ENCODE measurements at places on chromosomes 2 and 18. TPM values are rescaled to one million over a fixed set of nuclear protein-coding genes. Genes with fewer than 3 reads are reported as not detected.

DNA sequence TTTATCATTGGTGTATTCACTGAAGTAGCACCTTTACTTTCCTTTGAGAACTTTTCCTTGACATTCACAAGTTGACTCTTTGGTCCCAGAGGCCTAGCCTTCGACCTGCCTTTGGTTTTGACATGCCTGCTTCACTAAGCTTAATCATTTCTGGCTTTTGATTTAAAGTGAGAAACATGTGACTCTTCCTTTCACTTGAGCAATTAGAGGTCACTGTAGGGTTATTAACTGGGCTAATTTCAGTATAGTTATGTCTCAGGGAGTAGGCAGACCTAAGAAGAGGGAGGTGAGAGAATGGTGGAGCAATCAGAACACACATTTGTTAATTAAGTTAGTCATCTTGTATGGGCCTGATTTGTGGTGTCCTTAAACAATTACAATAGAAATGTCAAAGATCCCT lies 1040.7 kb upstream of the SLC39A10 start:
- no peak for DNase-seq

DNA sequence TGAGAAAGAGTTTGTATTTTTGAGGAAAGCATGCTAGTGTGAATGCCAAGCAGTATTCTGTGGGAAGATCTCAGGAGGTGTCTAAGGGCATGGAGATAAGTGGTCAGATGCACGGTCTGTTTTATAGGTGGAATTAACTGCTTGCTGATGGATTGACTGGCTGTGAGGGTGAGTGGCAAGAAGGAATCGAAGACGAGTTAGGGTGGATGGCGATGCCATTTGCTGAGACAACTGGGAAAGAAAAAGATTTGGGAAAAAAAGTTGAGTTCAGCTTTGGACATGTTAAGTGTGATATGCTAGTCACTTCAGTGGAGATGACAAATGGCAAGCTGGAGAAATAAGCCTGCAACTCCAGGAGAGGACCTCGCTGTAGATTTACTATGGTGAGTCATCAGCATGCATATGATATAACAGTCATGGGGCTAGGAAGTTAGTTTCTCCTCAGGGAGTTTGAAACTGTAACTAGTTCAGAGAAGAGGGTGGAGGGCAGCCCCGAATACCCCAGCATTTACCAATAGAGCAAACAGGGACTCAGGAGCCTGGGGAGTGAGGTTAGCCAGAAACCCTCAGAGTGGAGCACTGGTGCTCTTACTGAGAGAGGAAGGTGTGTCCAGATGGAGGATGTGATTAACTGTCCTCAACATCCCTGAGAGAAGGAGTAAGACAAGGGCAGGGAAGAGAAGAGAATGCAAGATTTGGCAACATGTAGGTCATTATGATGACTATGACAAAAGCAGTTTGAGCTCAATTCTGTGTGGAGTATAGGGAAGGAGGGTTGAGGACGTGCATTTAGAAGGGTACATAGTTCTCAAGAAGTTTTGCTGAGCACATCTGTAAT lies 2.0 kb upstream of the HK2 start:
- DNase-seq, result peak; percentile 67

DNA sequence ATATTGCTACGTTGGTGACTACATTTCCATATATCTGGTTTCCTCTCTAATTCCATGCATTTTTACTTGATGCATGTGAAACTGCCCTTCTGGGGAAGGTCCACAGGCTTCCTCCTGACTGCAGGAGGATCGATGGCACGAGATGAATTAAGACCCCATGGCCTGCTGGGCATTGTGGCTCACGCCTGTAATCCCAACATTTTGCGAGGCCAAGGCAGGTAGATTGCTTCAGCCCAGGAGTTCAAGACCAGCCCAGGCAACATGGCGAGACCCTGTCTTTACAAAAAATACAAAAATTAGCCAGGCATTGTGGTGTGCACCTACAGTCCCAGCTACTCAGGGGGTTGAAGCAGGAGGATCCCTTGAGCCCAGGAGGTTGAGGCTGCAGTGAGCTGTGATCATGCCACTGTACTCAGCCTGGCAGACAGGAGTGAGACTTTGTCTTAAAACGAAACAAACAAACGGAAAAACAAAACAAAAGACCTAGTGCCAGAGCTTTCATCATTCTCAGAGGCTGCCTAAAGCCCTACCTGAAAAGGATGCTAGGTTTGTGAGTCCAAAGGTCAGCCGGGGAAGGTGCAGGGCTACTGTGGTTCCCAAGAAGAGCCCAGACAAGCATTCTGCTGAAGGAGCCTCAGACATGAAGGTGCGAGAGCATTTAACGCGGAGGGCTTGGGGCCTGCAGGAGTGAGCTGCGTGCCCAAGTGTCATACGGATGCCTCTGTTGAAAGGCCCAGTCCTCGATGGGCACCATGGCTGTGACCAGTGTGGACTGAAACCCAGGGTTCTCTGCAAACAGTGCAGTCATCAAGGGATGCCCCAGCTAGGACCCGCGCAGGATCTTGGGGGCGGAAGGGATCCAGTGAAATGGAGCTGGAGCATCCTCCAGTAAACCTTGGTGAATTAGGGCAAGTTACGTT lies 21.6 kb downstream of the GPR55 start:
- no peak for DNase-seq

DNA sequence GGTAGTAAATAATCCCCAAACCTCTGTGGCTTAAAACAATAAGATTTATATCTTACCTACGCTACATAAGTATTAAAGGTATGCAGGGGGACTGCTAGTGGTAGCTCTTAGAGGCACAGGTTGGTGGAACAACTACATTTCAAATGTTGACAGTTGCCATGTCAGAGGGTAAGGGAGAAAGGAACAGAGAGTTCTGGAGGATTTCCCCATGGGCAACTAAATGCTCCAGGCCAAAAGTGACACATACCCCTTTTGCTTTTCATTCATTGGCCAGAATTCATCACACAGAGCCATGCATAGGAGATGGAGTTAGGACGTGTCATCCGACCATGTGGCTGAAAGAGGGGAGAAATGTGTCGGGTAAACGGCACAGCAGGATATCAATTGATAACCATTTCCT lies 133.2 kb downstream of the NAPG start:
- no peak for DNase-seq

GRCh38 chr2:162720559-162721271 lies 117.9 kb downstream of the KCNH7 start:
- DNase-seq, result no peak

DNA sequence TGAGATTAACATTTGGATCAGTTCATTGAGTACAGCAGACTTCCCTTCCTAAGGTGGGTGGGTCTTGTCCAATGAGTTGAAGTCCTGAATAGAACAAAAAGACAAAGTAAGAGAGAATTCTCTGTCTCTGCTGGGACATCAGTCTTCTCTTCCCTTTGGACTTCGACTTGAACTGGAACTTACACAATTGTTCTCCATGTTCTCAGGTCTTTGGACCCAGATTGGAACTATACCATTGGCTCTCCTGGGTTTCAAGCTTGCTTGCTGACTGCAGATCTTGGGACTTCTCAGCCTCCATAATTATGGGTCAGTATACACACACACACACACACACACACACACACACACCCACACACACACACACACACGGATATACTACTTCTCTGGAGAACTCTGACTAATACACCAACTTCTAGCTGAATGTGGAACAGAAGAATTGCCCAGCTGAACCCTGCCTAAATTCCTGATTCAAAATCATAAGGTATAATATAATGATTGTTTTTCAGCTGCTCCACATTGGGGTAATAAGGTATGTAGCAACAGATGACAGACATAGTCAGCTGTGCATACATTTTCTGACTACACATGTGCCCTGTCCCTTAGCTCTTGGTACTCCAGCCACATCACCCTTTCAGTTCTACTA lies 214.0 kb downstream of the TGIF1 start:
- peak; percentile 13 for DNase-seq

DNA sequence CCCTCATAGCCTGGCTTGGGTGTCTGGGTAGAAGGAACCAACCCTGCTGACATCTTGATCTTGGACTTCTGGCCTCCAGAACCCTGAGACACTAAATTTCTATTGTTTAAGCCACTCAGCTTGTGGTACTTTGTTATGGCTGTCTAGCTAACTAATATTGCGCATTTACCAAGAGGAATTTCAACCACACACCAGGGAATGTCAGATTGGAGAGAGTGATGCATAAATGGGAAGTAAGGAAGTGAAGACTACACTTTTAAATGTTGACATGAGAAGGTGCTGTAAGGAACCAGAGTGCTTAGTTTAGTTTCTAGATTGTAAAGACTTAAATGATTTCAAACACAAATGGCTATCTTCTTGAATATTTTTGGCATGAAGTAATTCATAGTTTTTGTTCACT lies 98.9 kb upstream of the ITGB6 start:
- no peak for DNase-seq

DNA sequence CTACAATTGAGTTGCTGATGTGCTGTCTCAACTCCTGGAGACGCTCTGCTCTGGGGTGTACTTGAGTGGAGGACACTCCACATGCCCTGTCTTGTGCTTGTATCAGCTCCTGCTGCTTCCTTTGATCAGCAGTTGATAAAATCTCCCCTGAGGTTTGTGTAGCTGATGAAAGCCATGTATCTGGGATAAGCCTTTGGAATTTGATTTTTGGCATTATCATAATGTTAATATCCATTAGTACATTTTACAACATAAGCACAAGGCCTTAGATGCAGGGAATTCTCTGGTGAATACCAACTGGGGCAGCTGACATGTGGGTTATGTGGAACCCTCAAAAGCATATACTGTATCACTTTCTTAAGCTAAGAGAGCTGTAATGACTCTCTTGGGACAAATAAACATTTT lies 222.7 kb upstream of the ITGA4 start:
- DNase-seq, result no peak

- peak; percentile 82 for DNase-seq
These were observed 47.2 kb downstream of the USP34 start for GRCh38 chr2:61423714-61424113.

DNA sequence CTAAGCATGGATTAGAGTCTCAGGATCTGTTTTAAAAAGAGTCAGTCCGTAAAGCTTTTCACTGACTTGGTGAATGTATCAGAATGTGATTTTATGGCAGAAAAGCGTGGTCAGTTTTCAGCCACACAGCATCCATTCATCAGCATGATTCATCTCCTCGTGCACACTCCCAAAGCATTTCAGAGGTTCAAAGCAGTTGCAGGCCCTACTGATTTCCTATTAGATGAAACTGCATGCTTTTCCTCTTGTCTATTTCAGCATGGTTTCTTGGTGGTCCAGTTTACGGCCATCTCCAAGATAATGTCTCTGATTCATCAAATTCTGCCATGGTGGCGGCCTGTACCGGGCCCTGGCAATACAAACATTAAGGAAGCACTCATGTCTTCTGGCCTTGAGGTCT lies 4.8 kb upstream of the PARD6G start:
- peak; percentile 40 for DNase-seq

GRCh38 chr2:29110916-29111535 lies 4.2 kb upstream of the CLIP4 start:
- peak; percentile 81 for DNase-seq

- peak; percentile 58 for DNase-seq
These were observed 375.0 kb downstream of the CTNNA2 start for GRCh38 chr2:79887747-79888374.

GRCh38 chr2:222993920-222994650 lies 57.9 kb upstream of the KCNE4 start:
- no peak for DNase-seq

GRCh38 chr2:174026122-174026845 lies 61.1 kb upstream of the SP3 start:
- no peak for DNase-seq

GRCh38 chr18:32577561-32577960 lies 106.9 kb upstream of the GAREM1 start:
- DNase-seq, result no peak

DNA sequence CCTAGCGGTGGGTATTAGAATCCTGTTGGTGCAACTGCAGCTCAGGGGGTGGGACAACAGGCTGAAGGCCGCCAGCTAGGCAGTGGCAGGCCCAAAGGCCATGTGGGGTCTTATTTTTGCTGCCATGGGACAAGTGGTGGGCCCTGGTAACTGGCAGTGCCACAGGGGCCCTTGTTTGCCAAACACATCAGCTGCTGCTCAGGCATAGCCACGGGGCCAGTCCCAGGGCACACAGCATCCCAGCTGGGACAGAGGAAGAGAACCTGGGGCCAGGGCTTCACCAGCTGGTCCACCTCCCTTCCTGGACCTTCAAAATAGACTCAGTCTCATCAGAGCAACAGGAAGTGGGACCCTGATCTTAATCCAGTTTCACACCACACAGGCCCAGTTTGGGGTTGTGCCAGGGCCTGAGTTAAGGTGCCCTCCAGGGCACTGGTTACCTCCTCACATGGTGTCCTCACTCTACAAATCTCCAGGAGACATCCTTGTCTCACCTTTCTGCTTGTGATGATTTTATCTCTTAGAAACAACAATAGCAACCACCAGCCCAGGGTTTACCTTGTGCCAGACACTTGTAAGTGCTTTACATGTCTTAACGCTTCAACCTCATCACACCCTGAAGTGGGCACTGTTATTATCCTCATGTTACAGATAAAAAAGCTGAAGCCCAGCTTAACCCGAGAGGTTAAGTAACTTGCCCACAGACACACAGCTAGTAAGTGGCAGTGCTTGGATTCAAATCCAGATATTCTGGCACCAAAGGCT lies 98.5 kb downstream of the GYPC start:
- DNase-seq, result no peak

- DNase-seq, result no peak
These were observed 61.9 kb upstream of the SLC39A10 start for GRCh38 chr2:195594919-195595694.

DNA sequence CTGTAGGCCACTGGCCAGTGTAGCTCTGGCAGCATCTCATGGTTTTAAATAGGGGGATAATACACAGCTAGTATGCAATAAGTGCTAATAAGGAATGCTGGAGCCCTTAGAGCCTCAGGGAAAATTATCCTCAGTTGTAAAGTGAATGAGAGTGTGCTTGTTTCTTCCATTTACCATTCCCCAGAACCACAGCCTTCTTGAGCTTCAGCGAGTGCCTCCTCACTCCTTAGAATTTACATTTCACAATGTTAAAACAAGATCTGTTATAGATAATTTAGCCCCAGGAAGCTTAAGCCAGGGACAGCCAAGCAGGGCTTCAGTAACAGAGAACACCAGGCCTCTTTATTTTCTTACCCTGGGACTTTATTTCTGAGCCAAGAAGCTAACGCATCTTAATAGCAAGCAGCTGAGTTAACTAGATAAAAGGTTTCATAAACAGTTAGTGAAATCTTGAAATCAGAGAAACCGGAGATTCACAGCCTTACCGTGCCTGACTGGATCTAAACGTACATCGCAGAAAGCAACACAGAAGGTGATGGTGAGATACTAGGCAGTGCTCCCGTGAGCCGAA lies 535.2 kb downstream of the TDRD15 start:
- no peak for DNase-seq

DNA sequence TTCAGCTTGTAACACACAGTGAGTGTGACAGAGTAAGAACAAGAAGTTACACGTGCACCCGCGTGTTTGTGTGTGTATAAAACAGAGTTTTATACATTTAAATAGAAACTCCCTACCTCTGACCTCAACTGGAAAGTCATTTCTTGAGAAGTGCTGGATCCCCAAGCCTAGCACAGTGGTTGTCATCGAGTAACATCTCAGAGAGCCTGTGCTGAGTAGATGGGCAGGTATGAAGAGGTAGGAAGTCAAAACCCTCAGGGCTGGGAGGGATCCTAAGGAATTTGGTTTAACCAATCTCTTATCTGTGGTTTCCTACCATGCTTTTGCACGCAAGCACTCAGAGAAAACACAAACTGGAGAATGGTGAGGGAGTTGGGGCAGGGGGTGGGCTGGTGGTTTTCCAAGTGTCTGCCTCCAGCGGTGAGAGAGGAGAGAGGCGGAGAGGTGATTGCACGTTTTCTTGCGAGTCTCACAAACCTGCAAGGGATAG lies 9.2 kb downstream of the ACOXL start:
- DNase-seq, result peak; percentile 83

LYPD1 gene
- total RNA-seq, result under 0.01 TPM

SERPINB10 gene
- total RNA-seq, result 0.79 TPM

EIPR1 gene
- 44.5 TPM for total RNA-seq

TMEFF2 gene
- total RNA-seq, result not detected

MDH1B gene
- not detected for total RNA-seq

RFTN2 gene
- under 0.01 TPM for total RNA-seq

ERBB4 gene
- total RNA-seq, result under 0.01 TPM

Data from bronchial epithelial cell (primary cell).